ENCODE measurements at places on chromosomes 13 and 19. TPM values are rescaled to one million over a fixed set of nuclear protein-coding genes. Genes with fewer than 3 reads are reported as not detected.
A peak's percentile ranks its signal among the peaks of the same experiment; 100 is the strongest.

DNA sequence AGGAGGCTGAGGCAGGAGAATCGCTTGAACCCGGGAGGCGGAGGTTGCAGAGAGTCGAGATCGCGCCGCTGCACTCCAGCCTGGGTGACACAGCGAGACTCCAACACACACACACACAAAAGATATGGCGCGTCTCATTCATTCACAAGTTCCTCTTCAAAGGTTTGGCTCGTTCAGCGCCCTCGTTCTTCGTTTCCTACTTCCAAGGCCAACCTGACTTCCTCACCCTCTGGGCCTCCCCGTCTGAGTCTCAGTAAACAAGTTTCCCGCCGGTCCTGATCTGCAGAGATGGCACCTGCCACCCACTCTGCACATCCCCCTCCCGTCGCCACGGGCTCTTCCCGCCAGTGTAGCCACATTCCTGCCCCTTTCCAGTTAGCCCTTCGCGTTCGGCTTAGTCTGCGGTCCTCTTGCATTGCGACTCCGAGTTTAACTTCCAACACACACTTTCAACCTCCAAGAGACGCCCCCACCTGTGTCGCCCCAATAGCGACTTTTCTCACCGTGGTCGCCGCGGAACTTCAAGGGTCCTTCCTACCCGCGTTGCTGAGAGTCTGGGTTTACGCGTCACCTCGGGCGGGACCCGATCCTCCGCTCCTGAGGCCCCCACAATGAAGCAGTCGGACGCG is 1.3 kb upstream of the BSG start:
- no peaks in the 10 kb centered on the region for H3K27me3 ChIP-seq
- H3K27ac ChIP-seq = peak overlapping the region; percentile 69
- H3K4me1 ChIP-seq = peaks cover 13% of the 10 kb centered on the region
- DNase-seq = no peak
- H3K36me3 ChIP-seq = no peaks in the 10 kb centered on the region
- H3K4me3 ChIP-seq = peak overlapping the region; percentile 23

DNA sequence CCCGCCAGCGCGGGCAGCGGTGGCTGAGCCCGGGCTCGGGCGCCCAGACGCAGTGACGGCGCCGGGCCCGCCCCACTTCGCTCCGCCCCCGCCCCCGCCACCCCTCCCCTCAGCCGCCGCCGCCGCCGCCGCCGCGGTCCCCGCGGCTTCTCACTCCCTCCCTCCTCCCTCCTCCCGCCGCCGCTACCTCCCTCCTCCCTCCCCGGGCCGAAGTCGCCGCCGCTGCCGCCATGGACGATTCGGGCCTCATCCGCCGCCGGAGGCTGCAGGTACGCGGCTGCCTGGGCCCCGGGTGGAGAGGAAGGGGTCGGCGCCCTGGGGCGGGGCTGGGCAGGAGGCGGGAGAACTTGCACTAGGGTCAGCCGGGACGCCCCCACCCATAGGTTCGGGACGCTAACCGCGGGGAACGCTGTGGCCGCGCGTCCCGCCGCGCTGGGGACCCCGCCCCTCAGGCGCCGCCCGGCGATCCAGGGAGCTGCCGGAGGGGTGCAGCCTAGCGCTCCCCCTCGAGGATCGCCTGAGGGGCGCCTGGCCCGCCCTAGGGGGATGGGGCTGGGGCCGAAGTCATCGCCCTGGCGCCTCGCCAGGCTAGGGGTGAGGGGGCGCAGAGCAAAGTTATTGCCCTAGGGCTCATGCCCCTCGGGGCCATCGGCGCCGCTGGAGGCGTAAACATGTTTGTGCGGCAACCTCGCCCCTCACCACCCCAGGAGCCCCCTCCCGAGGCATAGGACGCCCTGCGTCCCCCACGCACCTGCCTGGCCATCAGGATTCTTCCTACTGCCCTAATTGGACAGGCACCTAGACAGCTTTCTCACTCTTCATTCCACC is 427 bp downstream of the RTBDN start:
- peaks cover 42% of the 10 kb centered on the region for H3K27me3 ChIP-seq
- peaks cover 9% of the 10 kb centered on the region for H3K4me1 ChIP-seq
- H3K36me3 ChIP-seq = no peaks in the 10 kb centered on the region
- H3K27ac ChIP-seq = no peak overlapping the region
- peak; percentile 76 for DNase-seq

Gene CNOT3
- polyA plus RNA-seq = 39.0 TPM

Gene CGB2
- polyA plus RNA-seq = not detected

Measured in pancreas (tissue), 10 donors.